Glomerular endothelial cell (primary cell): ENCODE measurements at places on chromosomes 13 and 19. TPM values are rescaled to one million over a fixed set of nuclear protein-coding genes. Genes with fewer than 3 reads are reported as not detected.

SBK2 gene
- not detected in 2 replicates for total RNA-seq

CD209 gene
- not detected in 2 replicates for total RNA-seq

GIPC3 gene
- total RNA-seq = 3.2 and 6.1 TPM in 2 replicates

GNA15 gene
- 0.06 and 0.53 TPM in 2 replicates for total RNA-seq

TEX29 gene
- total RNA-seq = not detected in 2 replicates

ZNF649 gene
- total RNA-seq = 3.6 and 6.8 TPM in 2 replicates

LGALS4 gene
- total RNA-seq = 0.47 TPM in 1 of 2 replicates, not detected in the other

KLK1 gene
- not detected in 2 replicates for total RNA-seq
